Esophagus squamous epithelium (tissue), 5 donors: ENCODE measurements at places on chromosomes 3 and 15. TPM values are rescaled to one million over a fixed set of nuclear protein-coding genes. Genes with fewer than 3 reads are reported as not detected.

Gene EPHB3
- 58.1 TPM for total RNA-seq

Gene ISL2
- total RNA-seq, result 0.22 TPM

Gene ARMC8
- total RNA-seq, result 30.8 TPM

Gene TMEM89
- total RNA-seq, result not detected

DNA sequence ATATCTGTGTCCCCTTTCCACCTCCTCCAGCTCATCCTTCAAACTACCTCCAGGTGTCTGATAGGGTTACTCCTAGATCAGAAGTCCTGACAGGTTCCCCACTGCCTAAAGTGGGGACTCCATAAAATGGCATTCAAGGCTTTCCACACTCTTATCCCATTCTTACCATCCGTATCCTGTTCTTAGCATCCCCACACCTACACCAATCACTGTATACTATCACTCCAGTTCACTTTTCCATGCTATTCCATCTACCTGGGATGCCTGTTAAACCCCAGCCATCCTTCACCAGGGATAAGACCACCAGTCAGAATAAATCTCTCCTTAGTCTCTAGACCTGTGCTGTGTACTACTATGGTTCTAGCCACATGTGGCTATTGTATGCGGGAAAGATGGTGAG lies 19.1 kb downstream of the SSR3 start:
- peak overlapping the region; percentile 59 for H3K27ac ChIP-seq
- H3K36me3 ChIP-seq, result no peaks in the 10 kb centered on the region
- no peak for DNase-seq
- no peaks in the 10 kb centered on the region for H3K4me1 ChIP-seq
- no peak overlapping the region for H3K4me3 ChIP-seq

GRCh38 chr3:17753632-17753992 lies 11.2 kb upstream of the TBC1D5 start:
- DNase-seq, result no peak
- H3K27me3 ChIP-seq, result no peaks in the 10 kb centered on the region
- H3K27ac ChIP-seq, result no peak overlapping the region
- H3K36me3 ChIP-seq, result no peaks in the 10 kb centered on the region
- H3K4me3 ChIP-seq, result no peak overlapping the region
- H3K4me1 ChIP-seq, result peaks cover 6% of the 10 kb centered on the region

DNA sequence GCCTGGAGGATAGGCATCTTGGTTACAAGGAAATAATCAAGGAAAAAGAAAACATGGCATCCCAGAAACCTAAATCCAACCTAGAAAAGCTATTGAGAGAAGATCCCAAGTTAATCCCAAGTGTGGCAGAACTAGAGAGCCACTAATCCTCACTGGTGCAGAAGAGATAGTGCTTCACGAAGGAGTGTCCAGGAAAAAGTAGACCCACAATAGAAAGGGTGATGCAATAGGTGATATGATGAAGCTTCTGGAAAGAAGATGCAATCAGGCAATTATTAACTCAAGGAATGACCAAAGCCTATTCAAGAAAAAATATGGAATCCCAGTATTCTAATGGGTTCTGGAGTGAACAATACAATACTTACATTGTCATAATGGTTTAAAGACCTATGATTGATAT lies 95.2 kb downstream of the AQP9 start:
- no peaks in the 10 kb centered on the region for H3K4me1 ChIP-seq
- no peak overlapping the region for H3K27ac ChIP-seq
- DNase-seq, result no peak
- H3K36me3 ChIP-seq, result no peaks in the 10 kb centered on the region
- H3K4me3 ChIP-seq, result no peak overlapping the region

GRCh38 chr3:17115186-17115585 lies 230.4 kb downstream of the PLCL2 start:
- H3K4me3 ChIP-seq, result no peak overlapping the region
- H3K27me3 ChIP-seq, result no peaks in the 10 kb centered on the region
- no peak for DNase-seq

- H3K36me3 ChIP-seq, result no peaks in the 10 kb centered on the region
- H3K4me1 ChIP-seq, result peaks cover 5% of the 10 kb centered on the region
- peaks cover under 1% of the 10 kb centered on the region for H3K27me3 ChIP-seq
- DNase-seq, result no peak
- peak overlapping the region; percentile 14 for H3K27ac ChIP-seq
- no peak overlapping the region for H3K4me3 ChIP-seq
These were observed 20.3 kb upstream of the CSPG4 start for GRCh38 chr15:75732809-75733451.

DNA sequence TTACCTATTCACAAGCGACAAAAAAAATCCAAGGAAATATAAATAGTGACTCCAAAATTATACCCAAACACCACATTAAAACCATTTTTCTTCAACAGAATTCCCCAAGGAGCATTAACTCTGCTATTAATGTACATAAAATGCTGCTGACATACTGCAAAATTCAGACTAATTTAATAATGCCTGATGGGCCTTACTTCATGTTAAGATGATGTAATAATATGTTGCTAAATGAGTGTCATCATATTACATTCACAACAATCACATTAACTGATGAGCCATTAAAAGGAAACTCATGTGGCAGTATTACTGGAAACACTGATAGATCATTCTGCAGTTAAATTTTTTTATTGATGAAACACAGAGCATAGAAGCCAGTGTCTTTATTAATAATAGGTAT lies 204.9 kb upstream of the CGNL1 start:
- H3K4me3 ChIP-seq, result no peak overlapping the region
- H3K27me3 ChIP-seq, result no peaks in the 10 kb centered on the region
- no peaks in the 10 kb centered on the region for H3K4me1 ChIP-seq

- no peak overlapping the region for H3K4me3 ChIP-seq
- H3K27me3 ChIP-seq, result no peaks in the 10 kb centered on the region
- H3K27ac ChIP-seq, result no peak overlapping the region
- DNase-seq, result no peak
- no peaks in the 10 kb centered on the region for H3K4me1 ChIP-seq
These were observed 296.6 kb downstream of the TIGIT start for GRCh38 chr3:114590309-114591047.

- DNase-seq, result no peak
- no peak overlapping the region for H3K4me3 ChIP-seq
- H3K27me3 ChIP-seq, result no peaks in the 10 kb centered on the region
- H3K36me3 ChIP-seq, result no peaks in the 10 kb centered on the region
- no peaks in the 10 kb centered on the region for H3K4me1 ChIP-seq
These were observed 33.5 kb upstream of the SPATA12 start for GRCh38 chr3:57026944-57027343.

DNA sequence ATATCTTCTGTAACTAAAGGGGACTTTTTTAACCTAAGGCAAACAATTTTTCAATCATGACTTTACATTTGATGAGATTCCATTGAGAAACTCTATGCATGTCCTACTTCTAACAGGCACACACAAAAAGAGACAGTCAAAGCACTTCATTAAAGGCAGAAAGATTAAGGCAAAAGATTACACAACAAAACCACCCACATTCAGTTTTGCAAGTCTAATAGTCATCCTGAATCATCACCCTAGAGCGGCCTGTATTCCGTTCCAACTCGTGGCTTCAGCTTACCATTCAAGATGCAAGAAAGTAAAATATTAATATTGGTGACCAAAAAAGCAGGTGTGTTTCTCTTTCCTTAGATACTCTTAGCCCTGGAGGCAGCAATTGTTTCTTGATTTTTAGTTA lies 205.9 kb downstream of the P3H2 start:
- DNase-seq, result no peak
- H3K4me3 ChIP-seq, result no peak overlapping the region
- H3K4me1 ChIP-seq, result no peaks in the 10 kb centered on the region
- H3K27ac ChIP-seq, result peak overlapping the region; percentile 76
- H3K27me3 ChIP-seq, result no peaks in the 10 kb centered on the region
